Stimulated activated CD8-positive, alpha-beta memory T cell treated with anti-CD3 and anti-CD28 coated beads, Interleukin-15, amount 100 ng/mL, for 1 hour (primary cell): ENCODE measurements at places on chromosomes 12 and 14.

DNA sequence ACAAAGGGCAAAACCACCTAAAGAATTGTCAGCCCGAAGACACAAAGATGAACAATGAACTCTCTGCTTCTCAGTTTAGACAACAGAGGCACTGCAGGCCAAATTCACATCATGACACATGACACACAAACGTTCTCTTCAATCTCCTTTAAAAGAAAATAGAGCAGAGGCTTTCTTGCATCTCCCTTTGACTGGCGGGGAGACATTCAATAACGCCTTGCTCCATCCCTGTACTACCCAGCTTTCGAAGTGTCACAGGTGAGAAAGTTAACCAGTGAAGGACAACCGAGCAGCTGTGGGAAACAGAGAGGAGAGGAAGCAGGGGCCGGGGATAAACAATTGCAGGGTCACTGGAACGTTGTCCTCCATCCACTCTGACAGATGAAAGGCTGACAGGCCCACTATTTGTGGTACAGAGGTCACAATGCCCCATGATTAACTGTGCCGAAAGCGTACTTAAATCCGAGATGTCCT lies 130.8 kb downstream of the PHLDA1 start:
- no peak for DNase-seq

- no peak for DNase-seq
Measured at GRCh38 chr12:32155041-32155440, 48.4 kb downstream of the BICD1 start.

DNA sequence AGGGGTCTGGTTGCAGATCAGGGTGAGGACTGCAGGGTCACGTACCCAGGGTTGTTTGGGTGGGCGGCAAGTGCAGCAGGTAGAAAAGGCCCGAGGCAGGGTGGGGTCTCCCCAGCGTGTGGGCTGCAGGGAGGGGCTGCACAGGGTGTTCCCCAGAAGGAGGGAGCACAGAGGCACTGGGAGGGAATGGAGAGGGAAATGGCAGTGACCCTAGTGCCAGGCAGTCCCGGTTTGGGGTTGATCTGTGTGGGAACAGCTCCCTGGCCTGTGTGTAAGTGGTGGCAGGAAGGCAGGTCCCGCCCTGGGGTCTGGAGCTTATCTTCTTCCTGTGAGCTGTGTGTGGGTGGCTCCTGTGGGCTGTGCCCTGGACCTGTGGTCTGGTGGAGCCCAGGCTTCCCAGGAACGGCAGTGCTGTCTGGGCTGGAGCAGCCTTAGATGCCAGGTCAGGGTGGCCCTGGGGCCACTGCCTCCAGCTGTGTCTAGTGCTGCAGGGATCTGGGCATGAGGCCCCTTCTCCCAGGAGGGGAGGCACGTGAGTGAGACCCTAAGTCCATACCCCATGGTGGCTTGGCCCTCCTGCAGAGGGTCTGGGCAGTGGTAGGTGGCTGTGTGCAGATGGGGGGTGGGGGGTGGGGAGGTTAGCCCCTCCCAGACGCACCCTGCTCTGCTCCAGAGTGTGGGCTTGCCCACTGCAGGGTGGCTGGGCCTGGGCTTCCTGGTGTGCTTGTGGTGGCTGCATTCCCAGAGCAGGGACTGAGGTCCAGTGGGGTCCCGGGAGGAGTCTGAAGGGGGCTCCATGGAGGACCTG lies 363.5 kb downstream of the TMEM121 start:
- DNase-seq = no peak

DNA sequence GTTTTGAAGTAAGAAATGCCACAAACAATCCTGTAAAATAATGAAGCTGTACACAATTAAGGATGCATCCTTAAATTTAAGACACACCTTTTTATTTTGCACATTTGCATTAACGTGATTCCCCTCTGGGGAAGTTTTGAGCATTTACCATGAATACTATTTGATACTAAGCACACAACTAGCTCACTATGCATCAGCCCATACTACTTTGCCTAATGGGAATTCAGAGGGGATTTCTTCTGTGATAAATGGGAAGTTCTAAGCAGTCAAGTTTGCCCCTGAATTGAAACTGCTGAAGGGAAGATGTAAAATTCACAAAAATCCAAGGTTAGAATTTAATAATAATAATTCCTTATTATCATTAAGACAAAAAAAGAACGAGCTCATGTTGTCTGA lies 27.4 kb downstream of the SINHCAF start:
- DNase-seq = no peak

- peak; percentile 58 for DNase-seq
Measured at GRCh38 chr12:120439646-120440247, 1.8 kb downstream of the COX6A1 start.

DNA sequence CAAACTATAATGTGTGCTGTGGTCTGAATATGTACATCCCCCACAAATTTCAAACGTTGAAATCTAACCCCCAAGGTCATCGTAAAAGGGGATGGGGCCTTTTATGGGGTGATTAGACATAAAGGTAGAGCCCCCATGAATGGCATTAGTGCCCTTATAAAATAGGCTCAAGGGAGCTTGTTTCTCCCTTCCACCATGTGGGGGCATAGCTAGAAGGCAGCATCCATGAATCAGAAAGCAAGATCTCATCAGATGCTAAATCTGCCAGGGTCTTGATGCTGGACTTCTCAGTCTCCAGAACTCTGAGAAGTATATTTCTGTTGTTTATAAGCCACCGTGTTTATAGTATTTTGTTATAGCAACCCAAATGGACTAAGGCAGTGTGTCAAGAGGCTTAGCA lies 33.4 kb upstream of the IGF1 start:
- DNase-seq = no peak

GRCh38 chr12:966724-967123 lies 17.2 kb upstream of the RAD52 start:
- no peak for DNase-seq

- DNase-seq = peak; percentile 47
Measured at GRCh38 chr14:67487937-67488893, at the start of gene TMEM229B. TMEM229B (minus strand) TSS chr14:67488721; CDS start chr14:67473923, 14,798 bp downstream.

- DNase-seq = no peak
Measured at GRCh38 chr12:44507461-44507860, 368.7 kb downstream of the NELL2 start.

DNA sequence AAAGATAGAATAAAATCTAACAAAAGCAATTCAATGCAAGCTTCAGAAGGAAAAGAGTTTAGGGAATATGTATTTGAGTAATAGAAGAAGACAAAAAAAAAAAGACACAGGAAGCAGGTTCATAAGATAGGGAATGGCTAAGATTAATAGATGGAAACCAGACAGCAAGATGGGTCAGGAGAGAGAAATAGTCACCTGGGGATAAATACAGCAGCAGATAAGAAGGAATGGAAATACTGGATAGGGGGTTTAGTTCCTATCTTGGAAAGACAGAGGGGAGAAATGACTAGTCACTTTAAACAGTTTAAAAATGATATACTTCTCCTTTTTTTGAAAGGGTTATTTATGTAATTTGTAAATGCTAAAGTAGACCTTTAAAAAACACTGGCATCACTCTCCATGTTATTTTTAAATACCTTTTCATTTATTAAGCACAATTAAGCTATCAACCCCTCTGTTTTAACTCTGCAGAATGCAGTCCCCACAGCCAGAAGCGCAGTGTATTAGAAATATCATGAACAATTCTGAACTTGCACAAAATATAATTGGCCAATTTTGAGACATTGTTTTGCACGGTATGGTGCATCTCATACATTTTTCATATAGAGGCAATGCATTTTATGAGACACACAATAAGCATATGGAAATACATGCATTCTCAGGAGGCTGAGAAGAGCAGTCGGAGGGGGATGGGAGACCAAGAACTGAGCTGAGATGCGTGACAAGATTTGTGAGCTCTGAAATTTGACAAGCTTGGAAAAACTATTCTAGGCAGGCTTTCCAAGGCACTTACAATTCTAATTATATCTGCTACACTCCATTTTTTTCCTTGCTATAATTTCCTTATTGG lies 303.4 kb upstream of the PRICKLE1 start:
- DNase-seq = no peak

DNA sequence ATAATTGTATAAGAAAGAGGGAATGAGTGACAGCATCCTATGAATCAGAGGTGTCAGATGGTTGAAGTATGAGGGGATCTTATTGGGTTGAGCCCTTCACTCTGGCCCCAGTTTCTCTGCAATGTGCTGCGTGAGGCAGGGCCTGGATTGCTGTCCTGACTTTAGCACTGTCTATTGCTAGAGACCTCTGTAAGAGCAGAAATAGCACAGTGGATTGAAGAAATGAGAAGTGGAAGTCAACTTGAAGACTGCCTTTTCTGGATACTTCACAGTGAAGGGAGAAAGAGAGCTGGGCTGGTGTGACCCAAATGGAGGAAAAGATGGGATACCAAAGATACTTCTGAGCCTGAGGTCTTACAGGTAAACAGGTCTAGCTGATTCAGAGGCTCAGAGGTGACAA lies 5.8 kb downstream of the ASCL4 start:
- DNase-seq = no peak
